ENCODE measurements at places on chromosomes 7 and 10.

DNA sequence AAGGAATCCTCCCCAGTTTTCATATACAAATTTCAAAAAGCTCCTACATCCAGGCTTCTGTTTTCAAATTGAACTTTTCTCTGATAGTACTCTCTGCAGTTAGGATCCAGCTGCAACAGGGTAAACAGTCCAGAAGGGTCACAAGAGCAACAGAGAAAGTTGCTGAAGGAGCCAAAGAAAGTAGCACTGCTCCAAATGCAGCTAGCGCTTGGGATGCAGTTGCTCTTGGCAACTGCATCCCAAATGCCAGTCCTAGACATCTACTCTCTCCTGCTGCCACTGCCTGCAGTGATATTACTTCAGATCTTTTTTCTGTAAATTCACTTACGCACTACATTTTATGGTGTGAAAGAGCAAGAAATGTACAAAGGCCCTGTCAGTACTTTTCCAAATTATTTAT, 14.6 kb downstream of the GPR37 start:
- DNase-seq = no peak

DNA sequence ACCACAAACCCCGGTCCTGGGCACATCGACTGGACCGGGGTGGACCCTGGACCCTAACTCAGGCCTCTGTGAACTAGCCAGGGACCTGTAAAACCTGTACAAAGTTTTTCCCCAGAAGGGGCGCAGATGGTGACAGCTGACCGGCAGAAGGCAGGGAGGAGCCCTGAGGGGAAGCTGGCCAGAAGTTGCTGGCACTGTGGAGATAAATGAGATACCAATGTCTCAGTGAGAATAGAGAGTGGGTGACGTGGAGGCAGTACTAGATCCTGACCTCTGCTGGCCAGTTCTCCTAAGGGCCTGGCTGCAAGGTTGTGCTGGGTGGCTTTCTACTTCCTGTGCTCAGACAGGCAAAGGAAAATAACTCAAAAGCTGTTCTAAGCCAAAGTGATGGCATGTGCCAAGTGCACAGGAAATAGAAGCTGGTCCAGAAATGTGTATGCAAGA, 10.6 kb upstream of the TSPAN14 start:
- no peak for DNase-seq

DNA sequence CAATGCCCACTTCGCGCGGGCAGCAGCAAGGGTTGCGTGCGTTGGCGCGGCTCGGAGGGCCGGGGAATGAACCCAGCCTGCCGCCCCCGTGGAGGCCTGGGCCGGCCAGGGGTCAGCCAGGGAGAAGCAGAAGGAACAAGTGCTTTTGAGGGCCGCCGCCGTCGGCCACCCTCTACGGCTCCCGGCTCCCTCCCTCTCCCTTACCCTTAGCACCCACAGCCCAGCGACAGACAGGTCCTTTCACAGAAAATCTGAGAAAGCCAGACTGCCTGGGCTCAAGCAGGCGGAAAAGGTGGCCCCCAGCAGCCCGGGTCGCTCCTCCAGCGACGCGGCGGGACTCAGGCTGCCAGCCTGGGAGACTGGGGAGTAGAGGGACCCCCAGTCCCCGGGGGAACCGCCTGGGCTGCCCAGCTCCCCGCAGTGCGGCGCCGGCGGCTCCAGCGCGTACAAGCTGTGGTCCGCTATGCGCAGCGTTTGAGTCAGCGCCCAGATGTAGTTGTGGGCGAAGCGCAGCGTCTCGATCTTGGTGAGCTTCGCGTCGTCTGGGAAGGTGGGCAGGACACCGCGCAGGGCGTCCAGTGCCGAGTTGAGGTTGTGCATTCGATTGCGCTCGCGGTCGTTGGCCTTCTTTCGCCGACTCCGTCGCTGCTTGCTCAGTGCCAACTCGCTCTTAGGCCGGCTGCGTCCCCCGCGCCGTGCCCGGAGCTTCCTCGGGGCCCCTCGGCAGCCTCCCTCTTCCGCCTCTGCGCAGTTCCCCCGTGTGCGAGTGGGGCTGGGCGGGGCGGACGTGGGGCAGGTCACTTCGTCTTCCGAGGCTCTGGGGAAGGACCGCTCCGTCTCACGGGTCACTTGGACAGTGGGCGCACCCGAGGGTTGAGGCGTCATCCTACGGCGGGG, 815 bp downstream of the NEUROG3 start:
- DNase-seq = no peak

- no peak for DNase-seq
These were observed 337.0 kb downstream of the PTEN start for GRCh38 chr10:88200312-88201032.
